ENCODE measurements at places on chromosomes 5 and 9. TPM values are rescaled to one million over a fixed set of nuclear protein-coding genes. Genes with fewer than 3 reads are reported as not detected.

ANKRD33B gene
- 3.7 TPM for total RNA-seq

- DNase-seq: no peak
Observed at GRCh38 chr9:132488626-132489025, 78.6 kb downstream of the CFAP77 start.

- DNase-seq: no peak
Observed at GRCh38 chr5:120527251-120527650, 63.2 kb downstream of the PRR16 start.

- no peak for DNase-seq
Observed at GRCh38 chr9:38285236-38285635, 107.3 kb upstream of the ALDH1B1 start.

DNA sequence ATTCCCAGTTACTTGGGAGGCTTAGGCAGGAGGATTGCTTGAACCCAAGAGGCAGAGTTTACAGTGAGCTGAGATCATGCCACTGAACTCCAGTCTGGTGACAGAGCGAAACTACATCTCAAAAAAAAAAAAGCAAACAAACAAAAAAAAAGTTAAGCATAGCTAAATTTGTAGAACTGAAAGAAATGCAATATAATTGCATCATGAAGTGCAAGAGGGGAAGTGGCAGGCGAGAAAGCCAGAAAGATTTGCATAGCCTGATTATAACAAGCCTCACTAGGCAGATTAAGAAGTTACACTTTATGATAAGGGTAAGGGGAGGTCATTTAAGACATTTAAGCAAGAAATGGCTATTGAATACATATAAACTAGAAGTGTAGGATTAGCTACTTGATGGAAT, 187.1 kb downstream of the EDIL3 start:
- no peak for DNase-seq

DNA sequence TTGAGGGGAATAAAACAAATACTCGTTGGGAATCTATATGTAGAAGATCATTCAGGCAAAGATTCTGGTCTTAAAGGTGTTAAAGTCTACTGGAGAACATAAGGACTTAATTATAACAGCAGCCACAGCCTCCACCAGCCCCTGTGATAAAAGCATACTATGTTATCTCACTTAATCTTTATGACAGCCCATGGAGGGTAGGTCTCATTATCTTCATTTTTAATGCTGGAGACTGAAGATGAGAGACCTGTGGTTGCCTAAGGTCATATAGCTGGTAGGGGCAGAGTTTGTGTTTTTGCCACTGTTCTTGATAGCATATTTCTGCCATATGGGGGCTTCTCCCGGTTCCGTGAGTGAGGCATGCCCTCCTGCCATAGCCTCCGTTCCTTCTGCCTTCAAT, 88.7 kb downstream of the TRIO start:
- no peak for DNase-seq

- no peak for DNase-seq
Observed at GRCh38 chr5:180673371-180674089, 24.1 kb upstream of the FLT4 start.

- DNase-seq: no peak
Observed at GRCh38 chr5:138657360-138657759, 82.2 kb upstream of the HSPA9 start.

DNA sequence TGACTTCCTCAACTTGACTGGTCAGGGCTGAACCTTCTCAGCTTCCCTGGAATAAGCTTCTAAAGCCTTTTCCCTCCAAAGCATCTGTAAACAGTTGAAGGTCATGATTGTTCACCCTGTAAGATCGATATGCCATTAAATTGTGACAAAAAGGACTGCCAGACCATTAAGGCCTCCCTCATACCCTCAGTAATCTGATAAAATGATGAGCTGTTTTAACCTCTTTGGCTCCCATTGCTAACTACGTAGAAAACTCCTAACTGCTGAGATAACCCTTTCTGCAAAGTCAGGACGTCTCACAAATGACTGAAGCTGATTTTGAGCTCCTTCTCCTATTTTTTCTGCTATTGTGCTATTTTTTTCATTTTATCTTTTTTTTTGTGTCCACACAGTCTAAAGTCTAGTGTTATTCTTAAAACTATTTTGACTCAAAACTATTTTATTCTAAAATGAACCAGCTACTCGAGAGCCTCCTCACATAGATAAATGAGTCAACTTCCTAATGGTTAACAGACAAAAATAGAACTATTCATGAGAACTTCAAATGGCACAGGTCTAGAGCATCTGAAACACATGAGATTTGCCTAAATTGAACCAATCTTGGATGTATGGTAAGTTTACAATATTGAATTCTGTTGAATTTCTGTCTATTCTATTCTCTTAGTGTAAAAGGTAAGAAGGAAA, 395.6 kb upstream of the TLE4 start:
- DNase-seq: no peak

C7 gene
- total RNA-seq: not detected

DNA sequence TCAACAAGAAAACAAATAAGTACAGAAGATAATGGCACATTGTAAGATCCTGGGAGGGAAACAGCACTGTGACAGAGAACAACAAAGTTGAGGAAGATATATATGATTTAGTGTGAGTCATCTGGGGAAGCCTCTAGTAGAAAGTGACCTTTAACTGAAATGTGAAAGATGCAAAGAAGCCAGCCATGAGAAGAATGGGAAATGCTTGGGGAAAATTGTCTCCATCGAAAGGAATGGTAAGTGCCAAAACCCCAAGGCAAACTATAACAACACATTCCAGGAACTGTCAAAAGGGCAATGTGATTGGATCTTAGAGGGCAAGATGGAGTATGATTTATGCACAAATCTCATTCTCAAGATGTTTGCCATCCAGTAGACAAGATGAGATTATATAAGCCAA, 537.8 kb upstream of the BRINP1 start:
- no peak for DNase-seq

GRCh38 chr5:59547731-59548130, 345.8 kb downstream of the PDE4D start:
- DNase-seq: no peak

FOXD4L6 gene
- total RNA-seq: not detected

- no peak for DNase-seq
Observed at GRCh38 chr9:30235564-30235963, 2148.9 kb upstream of the ACO1 start.

SPINK7 gene
- not detected for total RNA-seq

SPATA31A3 gene
- not detected for total RNA-seq
